ENCODE measurements at places on chromosomes 7 and 10.

DNA sequence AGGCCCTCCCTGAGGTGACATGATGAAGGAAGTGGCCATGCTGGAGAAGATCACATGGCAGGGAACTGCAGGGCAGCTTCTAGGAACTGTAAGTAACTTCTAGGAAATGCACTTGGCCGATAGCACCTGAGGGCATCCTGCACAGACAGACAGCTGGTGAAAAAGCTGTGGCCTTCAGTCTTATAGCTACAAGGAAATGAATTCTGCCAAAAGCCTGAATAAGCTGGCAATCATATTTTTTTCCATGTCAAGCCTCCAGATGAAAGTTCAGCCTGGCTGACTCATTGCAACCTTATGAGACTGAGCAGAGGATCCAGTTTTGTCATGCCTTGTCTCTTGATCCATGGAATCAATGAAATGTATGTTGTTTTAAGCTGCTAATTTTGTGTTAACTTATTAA, 91.1 kb upstream of the CACNA2D1 start:
- DNase-seq = peak; percentile 50

DNA sequence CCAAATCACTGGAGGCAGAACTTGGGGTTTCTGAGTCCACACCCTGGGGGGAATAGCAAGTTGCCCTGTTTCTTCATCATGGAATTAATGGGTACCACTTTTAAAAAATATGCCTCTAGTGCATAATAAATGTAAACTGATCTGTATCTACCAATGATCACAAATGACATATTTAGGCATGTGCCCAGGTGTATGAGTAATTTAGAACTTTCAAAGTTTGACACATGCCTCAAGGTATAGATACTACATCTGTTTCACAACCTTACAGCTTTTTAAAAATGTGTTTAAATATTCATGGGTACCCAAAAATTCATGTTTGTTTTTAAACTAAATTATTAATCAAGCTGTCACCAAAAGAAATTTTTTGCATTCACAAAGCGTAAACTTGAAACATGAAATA, 226.0 kb downstream of the KIAA1217 start:
- DNase-seq = no peak

DNA sequence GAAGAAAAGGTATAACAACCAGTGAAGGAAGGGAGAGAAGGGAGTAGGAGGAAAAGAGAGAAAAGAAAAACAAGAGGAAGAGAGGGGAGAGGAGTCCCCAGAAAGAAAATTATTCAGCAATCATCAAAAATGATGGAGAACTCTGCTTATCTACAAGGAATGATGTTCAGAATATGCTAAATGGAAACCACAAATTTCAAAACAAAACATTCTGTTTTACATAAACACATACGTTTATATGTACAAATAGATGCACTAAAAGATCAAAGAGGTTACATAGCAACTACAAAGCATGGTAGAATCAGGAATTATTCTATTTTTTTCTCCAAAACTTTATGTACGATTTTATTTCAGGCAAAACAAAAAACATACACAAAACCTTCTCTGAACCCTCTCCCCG, 91.9 kb downstream of the FAM13C start:
- no peak for DNase-seq

GRCh38 chr7:32928785-32929298, 28.4 kb upstream of the FKBP9 start:
- no peak for DNase-seq

GRCh38 chr10:2924431-2924830, 142.9 kb upstream of the PFKP start:
- no peak for DNase-seq

- DNase-seq = no peak
Observed at GRCh38 chr7:75870557-75871161, 8.2 kb upstream of the RHBDD2 start.

- DNase-seq = peak; percentile 52
Observed at GRCh38 chr7:94509887-94510581, 425 bp downstream of the CASD1 start.

GRCh38 chr7:93212881-93213280, 13.4 kb downstream of the HEPACAM2 start:
- peak; percentile 88 for DNase-seq

GRCh38 chr10:93938140-93938539, 44.4 kb downstream of the SLC35G1 start:
- no peak for DNase-seq
